ENCODE measurements at places on chromosomes 1 and 21.

GRCh38 chr1:196654271-196654670, 2.4 kb downstream of the CFH start:
- DNase-seq, result no peak

- no peak for DNase-seq
Measured at GRCh38 chr1:76659171-76659940, 207.9 kb upstream of the ST6GALNAC5 start.

DNA sequence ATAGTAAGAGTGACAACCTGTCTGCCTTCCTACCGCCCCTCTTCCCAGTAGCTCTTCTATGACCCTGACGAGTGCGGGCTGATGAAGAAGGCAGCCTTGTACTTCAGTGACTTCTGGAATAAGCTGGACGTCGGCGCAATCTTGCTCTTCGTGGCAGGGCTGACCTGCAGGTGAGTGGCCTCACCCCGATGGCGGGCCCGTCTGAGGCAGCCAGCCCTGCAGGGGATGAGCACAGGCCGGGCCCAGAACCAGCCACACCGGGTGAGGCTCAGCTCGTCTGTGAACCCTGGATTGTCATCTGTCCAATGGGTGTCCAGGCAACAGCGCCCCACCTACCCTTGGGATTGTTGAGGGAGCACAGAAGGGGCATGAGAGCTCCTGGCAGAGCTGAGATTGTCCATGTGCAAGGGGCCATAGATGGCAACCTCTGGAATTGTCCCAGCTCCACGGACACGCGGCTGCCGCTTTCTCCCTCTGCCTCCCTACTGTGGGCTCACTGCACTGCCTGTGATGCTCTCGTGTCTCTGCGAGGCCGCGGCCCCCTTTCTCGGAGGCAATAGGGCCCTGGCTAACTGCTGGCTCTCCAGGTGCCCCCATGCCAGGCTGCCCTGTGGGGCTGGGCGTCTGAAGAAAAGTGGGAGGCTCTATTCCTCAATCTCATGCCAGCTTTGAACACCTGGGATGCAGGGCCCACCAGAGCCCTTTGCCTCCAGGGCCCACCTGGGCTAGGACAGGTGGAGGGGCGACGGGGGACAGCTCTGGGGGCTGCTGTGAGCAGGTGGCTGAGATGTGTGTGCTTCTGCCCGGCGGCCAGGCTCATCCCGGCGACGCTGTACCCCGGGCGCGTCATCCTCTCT, 50.0 kb upstream of the LRRC3 start:
- no peak for DNase-seq

DNA sequence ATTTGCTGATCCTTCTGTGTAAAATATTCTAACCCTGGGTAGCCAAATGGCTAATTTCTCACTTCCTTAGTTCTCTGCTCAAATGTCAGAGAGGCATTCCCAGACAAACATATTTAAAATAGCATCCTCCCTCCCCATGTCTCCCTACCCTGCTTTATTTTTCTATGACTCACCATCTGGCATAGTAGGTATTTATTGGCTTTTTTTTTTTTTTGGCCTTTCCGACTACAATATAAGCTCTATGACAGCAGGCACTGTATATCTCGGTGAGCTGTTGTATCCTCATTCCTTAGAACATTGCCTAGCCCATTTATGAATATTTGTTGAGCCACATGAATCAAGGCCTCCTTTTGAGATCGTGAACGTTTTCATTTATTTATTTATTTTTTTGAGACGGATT, 1.5 kb upstream of the NEK7 start:
- DNase-seq, result no peak

GRCh38 chr1:63593886-63594605, 835 bp downstream of the PGM1 start:
- DNase-seq, result peak; percentile 54

GRCh38 chr1:117093870-117094621, 27.5 kb downstream of the TRIM45 start:
- DNase-seq, result no peak

GRCh38 chr1:183032122-183032921, 9.1 kb downstream of the LAMC1 start:
- no peak for DNase-seq

DNA sequence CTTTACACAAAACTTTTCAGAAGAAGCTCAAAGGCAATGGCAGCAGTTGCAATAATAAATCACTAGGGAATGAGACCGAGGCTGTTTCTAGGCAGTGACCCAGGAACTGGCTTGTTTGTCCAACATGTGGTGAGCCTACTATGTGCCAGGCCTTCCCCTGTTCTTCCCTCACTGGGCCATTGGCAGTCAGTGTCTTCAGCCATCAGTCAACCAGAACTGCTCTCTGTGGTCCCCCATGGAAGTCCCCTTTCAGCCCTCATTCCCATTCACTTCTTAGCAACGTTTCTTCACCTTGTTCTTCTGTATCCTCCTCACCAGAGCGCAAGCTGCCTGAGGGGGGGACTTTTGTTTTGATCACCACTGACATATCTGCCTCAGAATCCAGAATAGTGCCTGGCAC, 274.1 kb downstream of the RRAGC start:
- DNase-seq, result no peak

DNA sequence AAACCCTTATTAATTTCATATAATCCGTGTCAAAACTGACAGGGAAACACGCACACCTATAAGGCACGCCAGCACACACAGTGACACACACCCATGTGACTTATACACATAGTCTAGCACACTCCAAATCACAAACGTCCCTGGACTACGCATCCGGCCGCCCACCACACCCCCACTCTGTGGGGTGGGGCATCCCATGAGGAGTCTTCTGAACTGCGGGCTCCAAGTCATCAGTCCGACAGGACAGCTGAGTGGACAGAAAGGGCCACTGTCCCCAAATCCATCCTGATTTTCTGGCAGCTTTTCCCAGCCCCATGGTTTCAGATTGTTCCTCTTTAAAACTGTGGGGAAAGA, 829 bp downstream of the PEA15 start:
- DNase-seq, result peak; percentile 22

DNA sequence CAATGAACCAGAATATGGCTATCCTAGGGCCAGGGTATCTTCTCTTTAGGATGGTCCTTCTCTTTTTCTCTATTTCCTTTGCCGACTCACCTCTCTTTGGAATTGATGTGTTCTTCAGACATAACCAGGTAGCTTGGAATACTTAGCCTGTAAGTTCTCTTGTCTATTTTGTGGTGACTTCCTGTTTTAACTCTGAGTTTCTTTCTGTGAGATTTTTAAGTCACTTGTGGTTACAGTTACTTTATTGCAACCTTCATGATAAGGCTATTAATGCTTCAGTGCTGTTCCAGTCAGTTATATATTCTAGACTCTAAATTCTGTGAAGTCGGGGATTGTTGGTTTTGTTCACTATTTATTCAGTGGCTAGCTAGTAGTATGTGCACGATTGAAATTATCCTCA, 46.2 kb downstream of the DISP1 start:
- DNase-seq, result no peak

GRCh38 chr1:178273707-178274410, 180.0 kb downstream of the RASAL2 start:
- no peak for DNase-seq

DNA sequence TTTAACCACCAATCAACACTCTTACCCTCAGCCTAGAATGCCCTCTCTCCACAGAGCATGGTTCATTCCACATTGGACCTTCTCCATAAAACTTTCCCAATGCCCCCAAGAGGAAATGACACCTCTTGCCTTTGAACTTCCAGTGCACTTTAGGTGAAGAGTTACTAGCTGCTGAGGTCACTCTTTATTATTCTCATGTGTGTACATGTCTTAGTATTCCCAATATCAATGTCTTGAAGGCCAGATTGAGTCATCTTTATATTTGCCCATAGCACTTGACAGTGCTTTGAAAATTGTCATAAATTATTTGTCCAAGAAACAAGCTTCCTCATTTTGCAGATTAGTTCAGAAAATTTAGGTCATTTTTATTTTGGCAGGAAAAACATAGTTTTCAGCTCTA, 8.1 kb upstream of the DNASE2B start:
- DNase-seq, result no peak

- no peak for DNase-seq
Measured at GRCh38 chr1:28073867-28074266, 14.5 kb downstream of the EYA3 start.

Data from stimulated activated CD4-positive, alpha-beta T cell treated with anti-CD3 and anti-CD28 coated beads, Interleukin-15, amount 100 ng/mL, for 1 hour (primary cell).